ENCODE measurements at places on chromosomes 6 and 20.

GRCh38 chr6:14596410-14596809, 478.8 kb downstream of the CD83 start:
- no peak for DNase-seq

DNA sequence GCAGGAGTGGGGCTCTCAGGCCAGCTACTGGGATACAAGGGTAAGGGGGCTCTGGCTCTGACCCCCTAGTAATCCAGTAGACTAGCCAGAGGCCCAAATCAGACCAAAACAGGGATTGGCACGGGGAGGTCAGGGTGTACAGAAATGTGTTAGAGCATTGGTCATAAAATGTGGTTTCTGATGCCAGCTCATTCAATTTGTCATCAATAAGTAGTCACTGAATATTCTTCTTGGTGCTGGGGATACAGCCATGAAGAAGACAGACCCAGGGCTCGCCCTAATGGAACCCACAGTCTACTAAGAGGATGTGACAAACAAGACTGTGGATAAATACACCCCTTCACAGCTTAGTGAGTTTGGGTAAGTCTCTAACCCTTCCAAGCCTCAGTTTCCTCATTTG, 11.1 kb downstream of the MAP1LC3A start:
- no peak for DNase-seq

- DNase-seq, result no peak
Measured at GRCh38 chr6:74731931-74732330, 473.9 kb downstream of the COL12A1 start.

- DNase-seq, result no peak
Measured at GRCh38 chr6:43733471-43734293, 36.3 kb upstream of the VEGFA start.

- DNase-seq, result no peak
Measured at GRCh38 chr6:132964101-132964867, 149.9 kb downstream of the RPS12 start.

DNA sequence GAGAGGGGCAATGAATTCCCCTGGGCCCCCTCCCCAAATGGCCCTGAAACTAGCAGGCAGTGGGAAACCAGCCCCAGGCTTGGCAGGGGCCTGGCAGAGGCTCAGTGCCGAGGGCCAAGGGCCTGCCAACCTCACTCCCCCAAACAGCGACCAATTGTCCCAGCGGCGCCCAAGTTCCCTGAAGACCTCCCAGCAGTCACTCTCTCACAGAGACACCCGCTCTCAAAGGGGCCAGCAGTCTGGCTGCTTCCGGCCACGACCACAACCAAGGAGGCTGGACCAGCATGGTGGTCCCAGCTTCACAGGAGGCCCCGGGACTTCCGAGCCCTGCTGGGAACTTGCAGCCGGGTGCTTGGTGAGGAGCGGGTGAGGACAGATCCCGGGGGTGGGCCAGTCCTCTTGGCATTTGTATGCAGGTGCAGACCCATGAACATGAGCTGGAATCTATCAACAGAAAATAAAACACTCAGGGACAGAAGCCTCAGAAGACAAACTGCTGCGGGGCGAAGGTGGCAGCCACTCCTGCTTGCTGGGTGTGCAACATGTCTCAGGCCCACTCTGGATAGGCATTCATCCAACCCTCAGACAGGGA, 17.5 kb upstream of the SIRPA start:
- no peak for DNase-seq

DNA sequence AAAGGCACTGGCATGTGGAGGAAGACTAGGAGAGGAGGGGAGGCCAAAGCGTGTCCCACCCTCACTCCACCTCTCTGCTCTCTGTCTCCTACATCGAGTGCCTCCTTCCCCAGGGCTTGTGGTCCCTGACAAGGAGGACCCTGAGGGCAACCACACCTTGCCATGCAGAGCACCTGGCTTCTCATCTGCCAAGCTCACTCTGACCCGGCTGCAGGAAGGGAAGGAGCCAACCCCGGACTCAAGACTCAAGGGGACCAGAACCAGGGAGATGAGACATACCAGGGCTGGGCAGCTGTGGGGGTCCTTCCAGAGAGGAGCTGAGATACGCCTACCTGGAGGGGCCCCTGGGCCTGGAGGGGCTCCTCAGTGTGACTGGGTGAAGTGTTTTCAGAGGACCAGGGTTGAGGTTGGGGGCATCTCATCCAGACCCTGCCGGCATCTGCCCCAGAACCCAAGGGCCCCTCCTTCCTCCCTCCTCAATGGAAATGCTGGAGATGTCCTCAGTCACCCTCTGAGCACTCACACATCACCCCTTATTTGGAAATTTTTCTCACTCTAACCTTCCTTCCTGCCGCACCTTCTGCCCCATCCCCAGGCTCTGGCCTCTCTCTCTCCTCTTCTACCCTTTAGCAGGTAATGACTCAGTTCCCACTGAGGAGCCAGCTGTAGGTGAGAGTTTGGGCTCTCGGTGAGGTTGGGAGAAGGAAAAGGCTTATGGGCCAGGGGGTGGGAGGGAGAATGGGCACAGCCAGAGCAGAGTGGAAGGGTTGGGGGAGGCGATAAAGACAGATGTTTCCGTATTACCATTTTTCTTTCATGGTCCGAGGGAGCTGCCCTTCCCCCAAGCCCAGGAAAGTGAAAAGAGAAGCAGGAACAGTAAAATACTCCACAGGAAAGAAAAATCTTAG, 32.0 kb upstream of the POU5F1 start:
- DNase-seq, result no peak

DNA sequence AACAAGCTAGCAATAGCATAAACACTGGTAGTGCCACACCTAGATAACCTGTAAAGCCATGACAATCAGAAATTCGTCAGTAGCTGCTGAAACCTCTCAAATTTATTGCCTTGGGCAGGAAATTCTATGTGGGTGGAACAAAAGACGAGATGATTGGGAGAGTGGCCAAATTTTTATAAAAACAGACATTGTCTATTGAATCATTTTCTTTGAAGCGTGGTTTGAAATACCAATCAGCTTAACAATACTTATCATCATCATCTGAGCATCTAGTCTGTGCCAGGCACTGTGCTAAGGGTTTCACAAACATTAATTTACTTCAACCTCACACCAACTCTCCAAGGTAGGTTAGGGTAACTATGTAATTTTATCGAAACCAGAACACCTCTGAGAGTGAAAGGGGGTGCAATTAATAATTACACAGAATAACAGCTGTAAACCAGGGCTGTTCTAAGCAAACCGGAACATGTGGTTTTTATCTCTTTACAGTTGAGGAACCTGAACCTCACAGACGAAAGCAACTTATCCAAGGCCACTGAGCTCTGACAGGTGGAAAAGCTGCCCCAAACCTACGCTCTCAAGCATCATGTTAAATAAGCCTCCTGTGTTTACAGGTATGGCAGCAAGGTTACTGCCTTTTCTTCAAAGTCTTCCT, 43.4 kb downstream of the NHSL1 start:
- no peak for DNase-seq

- DNase-seq, result no peak
Measured at GRCh38 chr20:61115364-61116065, 136.5 kb upstream of the CDH4 start.

GRCh38 chr6:166382500-166382932, 224 bp downstream of the MPC1 start:
- no peak for DNase-seq
